ENCODE measurements at places on chromosomes 11 and 22. TPM values are rescaled to one million over a fixed set of nuclear protein-coding genes. Genes with fewer than 3 reads are reported as not detected.
A peak's percentile ranks its signal among the peaks of the same experiment; 100 is the strongest.

GRCh38 chr11:65113361-65113756 lies 1.7 kb downstream of the TM7SF2 start:
- DNase-seq, result no peak

DNA sequence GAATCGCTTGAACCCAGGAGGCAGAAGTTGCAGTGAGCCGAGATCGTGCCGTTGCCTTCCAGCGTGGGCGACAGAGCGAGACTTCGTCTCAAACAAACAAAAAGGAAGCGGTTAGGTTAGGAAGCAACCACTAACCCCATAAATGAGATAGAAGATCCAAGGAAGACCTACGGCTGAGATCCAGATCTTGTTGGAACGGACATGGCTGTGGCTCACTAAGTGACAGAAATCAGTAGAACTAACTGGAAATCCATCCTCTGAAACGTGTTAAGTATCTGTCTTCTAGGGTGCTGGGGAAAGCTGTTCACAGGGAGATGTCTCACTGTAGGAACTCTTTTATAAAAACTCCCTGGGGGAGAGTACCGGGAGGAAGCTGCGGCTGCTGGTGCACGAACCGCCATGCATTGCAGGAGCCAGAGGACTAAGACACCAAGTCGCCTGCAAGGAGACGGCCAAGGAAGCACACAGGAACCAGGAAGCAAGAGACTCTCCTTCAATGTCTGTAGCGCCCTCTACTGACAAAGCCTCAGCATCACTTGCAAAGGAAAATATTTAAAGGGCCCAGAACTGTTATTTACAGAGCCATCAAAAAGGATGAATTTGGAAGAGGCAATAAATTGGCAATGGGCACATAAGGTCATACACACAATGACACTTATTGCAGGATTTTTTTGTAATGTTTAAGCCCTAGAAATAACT lies 16.9 kb upstream of the SPTY2D1 start:
- DNase-seq, result no peak

GRCh38 chr11:90228056-90228455 lies 5.2 kb upstream of the CHORDC1 start:
- no peak for DNase-seq

Gene IRAG1
- total RNA-seq, result 9.7 TPM

DNA sequence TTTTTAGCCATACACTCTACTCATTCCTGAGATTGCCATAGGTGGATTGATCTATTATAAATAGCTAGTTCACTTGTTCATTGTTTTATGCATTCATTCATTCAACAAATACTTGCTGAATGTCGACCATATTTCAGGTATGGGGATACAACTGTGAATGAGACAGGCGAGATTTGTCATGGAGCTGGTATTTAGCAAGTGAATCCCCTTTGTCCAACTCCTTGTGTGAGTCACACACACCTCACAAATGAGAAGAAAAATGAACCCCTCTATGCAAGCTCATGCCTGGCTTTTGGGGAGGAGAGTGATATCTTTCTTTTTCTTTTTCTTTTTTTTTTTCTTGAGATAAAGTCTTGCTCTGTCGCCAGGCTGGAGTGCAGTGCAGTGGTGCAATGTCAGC lies 1.8 kb upstream of the AMPD3 start:
- no peak for DNase-seq

Gene ARCN1
- 98.2 TPM for total RNA-seq

Gene LMNTD2
- 1.1 TPM for total RNA-seq

DNA sequence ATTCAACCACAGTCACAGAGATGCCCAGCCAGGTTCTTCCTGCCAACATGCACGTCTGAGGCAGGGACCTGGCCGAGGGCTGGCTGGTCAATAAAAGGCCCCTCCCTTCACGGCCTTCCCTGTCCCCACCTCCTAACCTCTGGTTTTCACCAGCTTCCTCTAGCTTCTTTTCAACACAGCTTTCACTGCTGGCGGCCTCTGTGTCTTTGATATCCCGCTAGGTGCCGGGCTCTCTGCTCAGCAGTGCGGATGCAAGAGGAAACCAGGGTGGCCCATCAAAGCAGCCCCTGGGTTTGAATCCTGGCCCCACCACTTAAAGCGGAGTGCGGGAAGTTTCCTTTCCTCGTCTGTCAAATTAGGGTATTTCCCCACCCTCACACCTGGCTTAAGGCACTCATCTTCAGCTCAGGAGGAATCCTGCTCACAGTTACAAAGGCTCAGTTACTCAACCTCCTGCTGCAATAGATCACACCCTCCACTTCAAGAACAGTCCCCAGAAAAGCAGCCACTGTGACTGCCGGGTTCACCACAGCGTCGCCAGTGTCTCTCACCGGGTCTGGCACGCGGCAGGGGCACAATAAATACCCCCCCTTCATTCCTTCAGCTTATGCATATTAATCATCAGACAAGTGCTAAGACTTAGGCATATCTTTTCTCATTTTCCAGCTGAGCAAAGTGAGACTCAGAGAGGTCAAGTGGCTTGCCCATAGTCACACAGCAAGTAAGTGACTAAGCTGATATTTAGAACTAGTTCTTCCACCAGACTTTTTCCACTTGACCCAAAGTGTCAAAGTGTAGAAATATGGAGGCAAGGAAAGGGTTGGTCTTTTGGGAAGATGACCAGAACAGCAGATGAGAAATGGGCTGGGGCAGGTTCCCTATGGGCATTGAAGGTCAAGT lies 45.7 kb downstream of the TXN2 start:
- no peak for DNase-seq

- no peak for DNase-seq
Observed at GRCh38 chr11:119362741-119363080, 16.2 kb upstream of the MFRP start.

GRCh38 chr11:108196901-108197300 lies 25.5 kb downstream of the NPAT start:
- DNase-seq, result no peak

- no peak for DNase-seq
Observed at GRCh38 chr11:27621405-27622161, 78.7 kb downstream of the BDNF start.

- DNase-seq, result peak; percentile 62
Observed at GRCh38 chr11:70481625-70482528, 83.5 kb downstream of the CTTN start.

Gene SRSF8
- 23.5 TPM for total RNA-seq

DNA sequence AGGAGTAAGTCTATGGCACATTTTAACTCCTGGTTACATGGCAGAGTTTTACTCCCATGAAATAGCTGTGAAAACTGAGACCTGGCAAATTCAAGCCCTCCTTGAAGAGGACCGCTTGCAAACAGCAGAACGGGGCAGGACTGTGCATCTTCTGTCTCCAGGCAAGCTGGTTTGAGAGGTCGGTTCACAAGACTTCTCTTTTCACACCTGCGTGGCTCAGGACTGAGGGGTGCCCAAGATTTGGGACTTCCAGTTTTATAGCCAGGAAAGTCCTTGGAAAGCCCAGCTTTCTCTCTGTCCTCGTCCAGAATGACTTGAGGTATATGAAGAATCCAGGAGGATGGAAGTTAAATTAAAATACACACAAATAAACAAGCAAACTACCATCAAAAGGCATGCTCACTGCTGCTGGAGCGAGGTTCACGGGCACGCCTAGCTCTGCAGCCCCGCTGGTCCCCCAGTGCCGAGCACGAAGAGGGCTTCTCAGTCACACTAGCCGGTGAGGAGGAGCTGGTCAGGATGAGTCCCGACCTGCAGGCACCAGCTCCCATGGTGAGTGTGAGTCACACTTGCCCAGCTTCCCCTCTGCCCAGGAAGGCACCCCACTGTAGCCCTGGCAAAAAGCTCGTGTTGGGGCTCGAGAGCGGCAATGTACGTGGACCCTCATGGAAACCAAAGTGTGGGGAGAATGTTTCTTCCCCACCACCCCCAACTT lies 1382.4 kb downstream of the BRD1 start:
- DNase-seq, result no peak

- no peak for DNase-seq
Observed at GRCh38 chr11:38839071-38839470, 2241.0 kb upstream of the RAG2 start.

Gene OR51G1
- total RNA-seq, result not detected

GRCh38 chr11:2924381-2924780 lies 4.8 kb downstream of the PHLDA2 start:
- DNase-seq, result no peak

DNA sequence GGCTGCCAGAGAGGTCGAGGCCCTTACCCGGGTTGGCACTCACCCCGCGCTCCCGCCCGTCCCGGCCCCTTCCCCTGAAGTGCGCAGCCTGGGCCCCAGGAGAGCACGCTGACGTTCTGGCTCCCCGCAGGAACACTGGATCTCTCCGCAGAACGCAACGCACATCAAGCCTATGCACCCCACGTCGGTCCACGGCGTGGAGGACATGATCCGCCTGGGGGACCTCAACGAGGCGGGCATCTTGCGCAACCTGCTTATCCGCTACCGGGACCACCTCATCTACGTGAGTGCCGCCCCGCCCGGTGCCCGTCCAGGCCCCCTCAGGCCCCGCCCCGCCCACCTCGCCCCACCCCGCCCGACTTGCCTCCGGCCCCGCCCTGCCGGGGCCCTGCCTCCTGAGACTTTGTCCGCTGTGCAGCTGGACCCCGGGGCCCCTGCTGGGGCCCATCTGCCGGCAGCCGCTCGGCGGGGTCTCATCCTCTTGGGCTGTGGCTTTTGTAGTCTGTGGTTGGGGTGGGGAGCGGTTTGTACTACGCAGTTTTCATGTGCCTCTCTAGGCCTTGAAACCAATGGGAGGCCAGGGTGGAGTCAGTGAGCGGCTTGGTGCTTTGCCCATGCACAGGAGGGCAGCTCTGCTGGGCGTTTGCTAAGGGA lies 19.7 kb downstream of the MYO7A start:
- no peak for DNase-seq

DNA sequence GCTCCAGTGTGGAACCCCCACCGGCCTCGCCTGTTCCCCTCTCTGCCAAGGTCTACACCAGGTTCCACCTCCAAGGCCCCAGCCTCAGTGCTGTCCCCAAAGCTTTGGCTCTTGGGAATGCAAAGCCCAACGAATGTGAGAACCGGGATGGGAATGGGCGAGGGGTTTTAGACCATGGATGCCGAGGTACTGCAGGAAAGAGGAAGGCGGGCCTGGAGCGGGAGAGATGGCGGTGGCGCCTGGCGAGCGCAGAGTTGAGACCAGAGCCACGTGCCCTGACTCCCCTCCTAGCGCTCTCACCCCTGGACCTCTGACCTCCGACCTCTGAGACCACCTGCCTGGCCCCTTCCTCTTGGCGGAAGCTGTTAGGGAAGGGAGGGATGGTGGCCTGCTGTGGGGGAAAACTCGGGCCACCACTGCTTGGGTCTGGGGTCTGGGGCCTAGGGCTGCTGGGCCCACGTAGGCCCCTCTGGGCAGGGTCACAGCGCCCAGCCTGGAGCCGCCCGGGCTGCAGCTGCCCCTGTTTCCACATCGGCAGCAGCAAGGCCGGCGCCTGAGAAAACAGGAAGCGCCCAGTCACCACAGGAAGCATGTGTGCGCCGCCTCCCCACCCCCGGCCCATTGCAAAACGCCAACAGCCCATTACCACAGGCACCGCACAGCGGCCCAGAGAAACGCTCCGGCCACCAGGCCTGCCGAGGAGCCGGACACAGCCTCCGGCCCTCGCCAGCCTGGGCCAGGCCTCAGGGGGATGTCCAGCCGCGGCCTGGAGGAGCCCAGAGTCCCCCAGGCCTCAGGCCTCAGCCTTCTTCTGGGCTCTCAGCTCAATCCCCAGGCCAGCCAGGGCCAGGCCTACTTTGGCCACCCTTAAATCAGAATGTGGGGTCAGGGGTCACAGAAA lies 13.8 kb upstream of the SLC39A13 start:
- DNase-seq, result peak; percentile 79

- no peak for DNase-seq
Observed at GRCh38 chr11:133922078-133922870, 34.5 kb downstream of the IGSF9B start.

GRCh38 chr22:17578136-17578754 lies 14.9 kb downstream of the SLC25A18 start:
- peak; percentile 85 for DNase-seq

Gene MFRP
- total RNA-seq, result not detected

Gene ZNF280B
- total RNA-seq, result 1.4 TPM

- no peak for DNase-seq
Observed at GRCh38 chr11:103636232-103636631, 400.2 kb upstream of the DDI1 start.

- DNase-seq, result no peak
Observed at GRCh38 chr11:46906609-46907041, 11.7 kb downstream of the LRP4 start.

Gene SYT7
- total RNA-seq, result 39.7 TPM

GRCh38 chr22:25959818-25960774 lies 209.2 kb upstream of the SEZ6L start:
- no peak for DNase-seq

Gene AGBL2
- 0.44 TPM for total RNA-seq

Gene RFPL2
- 0.12 TPM for total RNA-seq

DNA sequence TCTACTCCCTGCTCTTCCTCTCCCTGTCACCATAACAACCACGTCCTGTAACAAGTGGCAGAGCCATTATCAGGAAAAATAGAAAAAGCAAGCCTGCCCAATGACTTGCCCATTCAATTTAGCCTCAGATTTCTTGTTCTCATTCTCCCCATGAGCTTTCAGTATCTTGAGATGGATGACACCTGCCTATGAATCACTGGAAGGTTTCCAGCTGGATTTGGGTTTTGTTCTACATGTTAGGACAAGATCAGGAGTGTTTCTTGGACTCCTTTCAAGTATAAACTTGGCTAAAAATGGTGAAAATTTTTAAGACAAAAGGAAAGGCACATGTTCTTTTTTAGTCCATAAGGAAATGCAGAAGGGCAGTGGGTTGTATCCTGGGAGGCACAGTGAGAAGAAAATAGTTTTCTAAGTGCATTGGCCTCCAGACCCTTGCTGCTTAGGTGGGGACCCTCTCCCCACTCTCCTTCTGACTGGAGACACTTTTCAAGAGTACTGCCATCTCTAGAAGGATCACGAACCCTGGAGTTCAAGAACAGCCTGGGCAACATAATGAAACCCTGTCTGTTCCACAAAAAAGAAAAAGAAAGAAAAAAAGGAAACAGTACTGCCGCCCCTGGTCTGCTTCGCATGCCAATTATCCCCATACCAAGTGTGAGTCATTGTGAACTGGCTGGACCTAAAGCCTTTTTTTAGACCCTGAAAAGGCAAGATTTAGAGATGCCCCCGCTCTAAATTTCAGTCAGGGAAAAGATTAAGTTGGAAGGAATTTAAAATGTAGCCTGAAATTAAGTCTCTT lies 51.0 kb downstream of the MTNR1B start:
- no peak for DNase-seq

- DNase-seq, result no peak
Observed at GRCh38 chr11:30365793-30366517, 43.1 kb downstream of the ARL14EP start.

DNA sequence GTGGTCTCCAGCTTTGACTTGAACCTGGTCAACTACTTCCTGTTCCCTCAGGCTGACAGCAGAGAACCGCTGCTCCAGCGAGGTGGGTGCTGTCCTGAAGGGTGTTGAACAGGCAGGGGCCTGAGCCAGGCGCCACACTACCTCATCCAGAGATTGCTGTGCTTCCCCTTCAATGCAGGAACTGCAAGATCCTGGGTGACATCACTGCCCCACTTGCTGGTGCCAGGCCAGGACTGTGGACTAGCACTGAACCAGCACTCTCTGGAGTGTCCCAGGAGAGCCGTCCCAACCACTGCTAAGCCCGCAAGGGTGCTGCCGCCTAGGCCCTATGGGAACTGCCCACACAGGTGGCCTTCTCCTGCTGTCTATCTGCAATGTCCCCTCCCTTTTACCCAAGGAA lies 51.7 kb downstream of the GAB4 start:
- no peak for DNase-seq

- no peak for DNase-seq
Observed at GRCh38 chr11:13062115-13062514, 53.0 kb downstream of the RASSF10 start.
